ENCODE measurements at places on chromosomes 4 and X.

DNA sequence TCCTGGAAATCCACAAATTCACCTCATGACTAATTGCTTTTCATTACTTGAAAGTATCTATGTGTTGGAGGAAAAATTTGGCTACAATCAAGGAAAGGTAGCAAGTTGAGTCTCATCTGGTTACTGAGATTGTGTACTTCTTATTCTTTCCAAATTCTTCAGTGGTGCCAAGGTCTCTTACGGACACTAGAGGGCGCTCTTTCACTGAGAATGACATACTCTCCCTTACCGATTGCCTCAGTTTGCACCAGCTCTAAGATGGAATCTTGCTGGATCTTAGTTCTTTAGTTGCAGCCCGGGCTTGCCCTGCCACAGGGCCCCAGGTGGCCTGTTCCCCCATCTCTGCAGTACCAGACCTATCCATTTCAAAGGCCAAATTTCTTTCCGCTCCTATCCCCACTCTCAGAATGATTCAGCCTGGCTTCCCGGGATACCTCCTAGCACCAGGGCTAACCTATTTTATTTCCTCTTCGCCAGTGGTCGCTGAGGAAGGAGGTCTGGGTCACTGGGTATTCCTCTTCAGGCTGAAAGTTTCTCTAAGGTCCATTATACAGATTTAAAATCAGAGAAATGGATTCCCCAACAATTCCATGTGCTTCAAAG lies 24.6 kb upstream of the GPR50 start:
- peak; percentile 41 for DNase-seq

- no peak for DNase-seq
These were observed 17.3 kb upstream of the BCORL1 start for GRCh38 chrX:129965166-129965565.

DNA sequence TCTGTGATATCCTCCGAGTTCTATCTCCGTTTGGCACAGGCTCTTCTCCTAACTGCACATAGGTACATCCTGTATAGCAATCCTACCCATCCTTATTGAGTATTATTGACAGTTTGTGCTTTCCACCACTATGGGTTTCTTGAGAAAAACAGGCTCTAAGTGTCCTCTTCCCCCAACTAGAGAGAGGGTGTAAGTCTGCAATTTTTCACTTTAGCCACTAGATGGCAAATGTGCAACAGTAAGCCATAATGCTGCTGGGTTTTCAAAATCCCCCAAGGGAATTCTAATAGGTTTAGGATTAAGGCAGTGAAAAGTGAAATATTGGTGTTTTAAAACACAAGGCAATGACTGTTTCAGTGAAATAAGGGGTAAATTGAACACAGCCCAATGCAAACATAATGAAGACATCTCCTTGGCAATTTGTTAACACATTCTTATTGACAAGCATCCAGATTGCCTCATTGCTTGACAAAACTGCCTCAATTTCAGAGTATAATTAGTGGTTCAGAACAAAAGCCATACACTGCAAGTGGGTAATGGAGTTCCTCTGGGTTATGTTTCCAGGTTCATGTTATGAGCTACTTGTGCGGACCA lies 239.0 kb upstream of the HTR2C start:
- no peak for DNase-seq

GRCh38 chrX:72133851-72134546 lies 2.3 kb upstream of the RTL5 start:
- DNase-seq: no peak

DNA sequence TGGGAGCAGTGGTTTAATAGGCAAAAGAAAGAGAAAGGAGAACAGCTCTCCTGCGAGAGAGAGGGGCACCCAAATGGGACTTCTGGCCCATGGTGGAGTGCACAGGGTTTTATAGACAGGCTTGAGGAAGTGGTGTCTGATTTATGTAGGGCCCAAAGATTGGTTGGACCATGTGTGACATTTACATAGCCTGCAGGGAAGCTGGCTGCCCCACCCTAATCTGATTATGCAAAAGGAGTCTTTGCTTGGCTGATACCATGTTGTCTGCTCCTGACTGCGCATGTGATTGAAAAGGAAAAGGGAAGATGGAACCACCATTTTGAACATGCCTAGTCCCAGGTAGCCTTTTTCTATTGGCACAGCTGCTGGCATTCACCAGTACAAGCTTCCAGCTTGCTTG lies 100.0 kb upstream of the DIPK2B start:
- DNase-seq: no peak

GRCh38 chr4:33494150-33494549 lies 2750.2 kb downstream of the ARAP2 start:
- DNase-seq: no peak
